ENCODE measurements at places on chromosomes 3 and 15. TPM values are rescaled to one million over a fixed set of nuclear protein-coding genes. Genes with fewer than 3 reads are reported as not detected.

DNA sequence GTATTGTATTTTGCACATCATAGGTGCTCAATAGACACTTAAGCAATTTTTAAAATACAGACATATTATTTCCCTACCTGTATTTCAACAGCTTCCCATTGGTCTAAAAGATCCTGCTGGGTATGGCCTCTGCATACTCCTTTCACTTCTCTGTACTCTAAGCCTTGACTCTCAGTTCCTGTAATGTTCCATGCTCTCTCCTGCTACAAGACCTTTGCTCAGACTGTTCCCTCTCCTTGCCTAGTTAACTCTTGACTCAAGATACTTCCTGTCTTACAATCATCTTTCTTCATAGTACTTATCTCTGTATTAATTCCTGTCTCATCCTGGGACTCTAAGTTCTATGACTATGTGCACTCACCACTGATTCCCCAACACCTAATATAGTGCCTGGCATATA is 1.7 kb downstream of the SCN11A start:
- no peak overlapping the region for H3K4me3 ChIP-seq
- no peaks in the 10 kb centered on the region for H3K36me3 ChIP-seq
- H3K27me3 ChIP-seq, result peaks cover 14% of the 10 kb centered on the region
- peaks cover 15% of the 10 kb centered on the region for H3K4me1 ChIP-seq
- no peak overlapping the region for H3K27ac ChIP-seq

- no peak overlapping the region for H3K27ac ChIP-seq
- H3K4me1 ChIP-seq, result peaks cover 18% of the 10 kb centered on the region
- H3K36me3 ChIP-seq, result peaks cover 1% of the 10 kb centered on the region
- H3K27me3 ChIP-seq, result no peaks in the 10 kb centered on the region
- no peak overlapping the region for H3K4me3 ChIP-seq
Measured at GRCh38 chr3:113698956-113699355, 2.5 kb upstream of the USF3 start.

GRCh38 chr3:194761384-194761783 is 75.7 kb downstream of the FAM43A start:
- no peak overlapping the region for H3K27ac ChIP-seq
- peaks cover 10% of the 10 kb centered on the region for H3K27me3 ChIP-seq
- no peaks in the 10 kb centered on the region for H3K36me3 ChIP-seq
- peaks cover 7% of the 10 kb centered on the region for H3K4me1 ChIP-seq

Gene FBN1
- total RNA-seq, result 1,190 TPM

GRCh38 chr3:143859465-143860203 is 11.4 kb upstream of the SLC9A9 start:
- H3K4me3 ChIP-seq, result no peak overlapping the region
- DNase-seq, result no peak
- no peaks in the 10 kb centered on the region for H3K36me3 ChIP-seq
- H3K4me1 ChIP-seq, result no peaks in the 10 kb centered on the region
- no peak overlapping the region for H3K27ac ChIP-seq
- H3K27me3 ChIP-seq, result peaks cover 18% of the 10 kb centered on the region

- peaks cover 28% of the 10 kb centered on the region for H3K4me1 ChIP-seq
- no peak for DNase-seq
- H3K36me3 ChIP-seq, result no peaks in the 10 kb centered on the region
- no peaks in the 10 kb centered on the region for H3K27me3 ChIP-seq
- H3K4me3 ChIP-seq, result no peak overlapping the region
Measured at GRCh38 chr3:170697908-170698307, 112.0 kb upstream of the SLC7A14 start.

DNA sequence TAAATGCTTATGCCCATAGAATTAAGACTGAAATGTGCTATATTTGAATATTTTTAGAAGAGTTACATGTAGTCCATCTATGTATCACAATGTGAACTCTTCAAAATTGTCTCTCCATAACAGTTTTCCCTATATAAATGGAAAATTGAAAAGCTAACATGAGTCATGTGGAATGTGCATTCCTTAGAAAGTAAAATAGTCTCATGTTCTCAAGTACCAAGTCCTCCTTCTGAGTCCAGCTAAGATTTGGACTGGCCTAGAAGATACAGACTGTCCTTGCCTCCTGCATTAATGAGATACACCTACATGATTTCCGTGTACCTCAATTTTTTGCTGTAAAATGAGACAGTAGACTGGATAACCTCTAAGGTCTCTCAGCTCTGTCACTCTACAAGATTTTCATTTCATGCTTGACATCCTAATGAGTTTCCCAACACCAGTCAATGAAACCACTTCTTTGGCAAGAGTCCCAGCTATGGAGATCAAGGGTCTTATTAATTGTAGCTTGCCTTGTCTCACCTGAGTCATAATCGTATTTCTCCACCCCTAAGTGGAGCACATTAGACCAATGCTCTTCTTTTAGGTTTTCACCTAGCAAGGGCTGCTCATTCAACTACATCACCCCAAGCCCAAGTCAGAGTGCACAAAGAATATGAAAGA is 350.6 kb upstream of the IL12A start:
- peaks cover 52% of the 10 kb centered on the region for H3K4me1 ChIP-seq
- H3K27ac ChIP-seq, result peak overlapping the region; percentile 50
- no peaks in the 10 kb centered on the region for H3K27me3 ChIP-seq
- DNase-seq, result no peak
- H3K4me3 ChIP-seq, result no peak overlapping the region
- peaks cover 2% of the 10 kb centered on the region for H3K36me3 ChIP-seq

DNA sequence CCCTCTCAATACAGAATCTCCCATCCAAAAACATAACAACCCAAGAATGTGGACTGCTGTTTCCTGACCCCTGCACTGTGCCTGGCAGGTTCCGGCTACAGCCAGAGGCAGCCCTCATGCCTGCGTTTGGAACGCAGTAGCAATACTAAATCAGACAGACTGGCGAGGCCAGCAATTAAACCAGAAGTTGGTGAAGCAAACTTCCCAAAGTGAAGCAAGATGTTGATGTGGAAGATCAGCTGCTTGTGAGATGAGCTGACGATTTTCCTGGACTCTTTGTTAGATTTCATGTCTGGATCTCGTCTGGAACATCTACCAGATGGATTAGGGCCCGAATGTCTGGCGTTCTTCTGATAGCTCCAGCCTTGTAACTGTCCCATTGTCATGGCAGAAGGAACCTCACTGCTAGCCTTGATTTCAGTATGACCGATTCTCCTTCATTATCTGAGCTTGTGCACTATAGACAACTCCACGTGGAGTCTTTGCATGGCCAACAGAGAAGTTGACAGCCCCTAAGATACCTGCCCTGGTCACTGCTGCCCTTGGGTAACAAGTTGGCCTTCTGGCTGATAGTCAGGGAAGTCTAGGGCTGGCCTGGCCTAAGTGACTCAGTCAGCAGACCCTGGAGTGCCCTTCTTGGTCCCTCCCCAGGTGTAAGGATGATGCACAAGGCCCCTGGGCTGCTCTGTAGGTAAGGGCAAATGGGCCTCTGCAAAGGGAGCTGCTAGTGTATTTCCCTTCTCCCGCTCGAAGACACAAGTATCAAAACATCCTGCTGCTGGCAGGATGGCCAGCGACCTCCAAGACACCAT is 126.5 kb downstream of the ADAMTS17 start:
- DNase-seq, result peak; percentile 33
- no peaks in the 10 kb centered on the region for H3K27me3 ChIP-seq
- H3K27ac ChIP-seq, result no peak overlapping the region
- H3K36me3 ChIP-seq, result no peaks in the 10 kb centered on the region

- H3K4me3 ChIP-seq, result no peak overlapping the region
- no peaks in the 10 kb centered on the region for H3K36me3 ChIP-seq
- peaks cover 8% of the 10 kb centered on the region for H3K4me1 ChIP-seq
- no peak overlapping the region for H3K27ac ChIP-seq
Measured at GRCh38 chr15:55257012-55257670, 32.5 kb downstream of the RAB27A start.

DNA sequence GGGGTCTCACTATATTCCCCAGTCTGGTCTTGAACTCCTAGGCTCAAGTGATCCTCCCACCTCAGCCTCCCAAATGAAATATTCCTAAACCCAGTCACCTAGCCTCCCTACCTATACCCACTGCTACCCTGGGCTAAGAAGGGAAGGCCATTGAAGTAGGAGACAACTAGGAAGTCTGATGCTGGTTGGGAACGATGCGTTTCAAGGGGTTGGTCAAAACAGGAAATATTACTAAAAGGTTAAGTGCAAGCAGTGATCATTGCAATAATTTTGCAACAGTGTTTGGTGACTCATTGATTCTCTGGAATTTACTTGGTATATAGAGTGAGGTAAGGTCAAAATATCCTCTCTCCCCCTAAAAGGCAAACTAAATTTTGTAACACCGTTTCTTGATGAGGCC is 4.6 kb upstream of the UQCRC1 start:
- H3K36me3 ChIP-seq, result peaks cover 7% of the 10 kb centered on the region
- H3K27me3 ChIP-seq, result no peaks in the 10 kb centered on the region
- H3K4me3 ChIP-seq, result no peak overlapping the region
- DNase-seq, result no peak

- no peak overlapping the region for H3K4me3 ChIP-seq
- no peaks in the 10 kb centered on the region for H3K36me3 ChIP-seq
- no peak overlapping the region for H3K27ac ChIP-seq
- H3K4me1 ChIP-seq, result peaks cover 7% of the 10 kb centered on the region
- no peaks in the 10 kb centered on the region for H3K27me3 ChIP-seq
Measured at GRCh38 chr3:80087767-80088166, 320.0 kb upstream of the ROBO1 start.

DNA sequence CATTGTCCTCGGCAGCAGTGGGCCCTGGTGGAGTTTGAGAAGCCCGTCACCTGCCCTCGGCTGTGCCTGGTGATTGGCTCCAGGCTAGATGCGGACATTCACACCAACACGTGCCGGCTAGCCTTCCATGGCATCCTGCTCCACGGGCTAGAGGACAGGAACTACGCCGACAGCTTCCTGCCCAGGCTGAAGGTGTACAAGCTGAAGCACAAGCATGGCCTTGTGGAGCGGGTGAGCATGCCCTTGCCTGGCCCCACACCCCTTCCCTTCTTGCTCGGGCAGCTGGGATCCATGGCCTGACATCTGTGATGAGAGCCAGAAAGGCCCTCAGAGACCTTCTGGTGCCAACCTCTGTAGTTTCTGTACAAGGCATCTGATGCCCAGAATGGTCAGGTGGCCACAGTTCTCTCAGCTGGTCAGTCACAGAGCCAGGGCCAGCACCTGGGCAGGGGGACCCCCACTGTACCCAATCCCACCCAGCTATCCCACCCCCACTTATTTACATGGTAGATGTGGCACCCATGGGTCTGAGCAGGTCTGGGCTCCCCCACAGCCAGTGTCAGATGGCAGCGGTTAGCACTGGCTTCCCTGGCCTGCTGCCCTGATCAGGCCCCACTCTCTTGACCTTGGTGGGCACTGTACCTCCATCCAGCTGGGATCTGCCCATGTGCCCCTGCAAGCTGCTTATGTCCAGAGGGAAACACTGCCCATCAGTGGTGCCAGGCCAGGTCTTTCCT is 124.9 kb downstream of the DNAJB8 start:
- no peak overlapping the region for H3K27ac ChIP-seq
- peak; percentile 77 for DNase-seq

Gene MNS1
- 1.5 TPM for total RNA-seq

DNA sequence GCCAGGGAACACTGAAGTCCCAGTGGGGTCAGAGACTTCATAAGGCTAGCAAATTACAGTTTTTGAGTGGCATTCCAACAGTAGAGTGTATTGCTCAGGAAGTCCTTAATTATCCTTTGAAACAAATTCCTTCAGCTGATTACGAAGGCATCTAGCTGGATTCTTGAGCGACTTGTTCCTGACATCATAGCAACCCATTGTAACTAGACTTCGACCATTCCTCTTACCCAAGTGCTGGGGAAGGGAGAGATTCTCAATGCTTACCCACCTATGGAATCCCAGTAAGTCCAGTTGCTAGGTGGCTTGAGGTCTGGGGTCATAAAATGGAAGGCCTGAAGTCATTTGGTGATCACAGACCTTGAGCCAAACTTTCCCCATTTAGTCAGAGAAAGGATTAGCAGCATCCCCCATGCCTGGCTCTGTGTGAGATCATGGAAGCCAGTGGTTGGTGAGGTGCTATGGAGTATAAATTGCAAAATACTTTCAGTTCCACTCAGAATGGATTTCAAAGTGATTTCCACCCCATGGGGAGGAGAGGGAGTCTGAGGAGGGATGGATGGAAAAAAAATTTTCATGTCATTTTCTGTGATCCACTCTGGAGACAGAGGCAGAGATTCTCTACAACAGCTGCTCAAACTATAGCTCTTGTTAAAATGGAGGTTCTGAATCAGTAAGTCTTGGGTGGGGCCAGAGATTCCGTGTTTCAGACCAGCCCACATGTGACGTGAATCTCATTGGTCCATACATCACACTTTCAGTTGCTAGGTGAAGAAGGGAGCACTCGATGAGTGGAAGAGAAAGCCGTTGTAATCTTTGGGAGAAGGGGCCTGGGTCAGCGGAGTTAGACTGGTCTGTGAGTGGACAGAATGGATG is 45.7 kb downstream of the CD86 start:
- no peaks in the 10 kb centered on the region for H3K36me3 ChIP-seq
- H3K4me3 ChIP-seq, result no peak overlapping the region

DNA sequence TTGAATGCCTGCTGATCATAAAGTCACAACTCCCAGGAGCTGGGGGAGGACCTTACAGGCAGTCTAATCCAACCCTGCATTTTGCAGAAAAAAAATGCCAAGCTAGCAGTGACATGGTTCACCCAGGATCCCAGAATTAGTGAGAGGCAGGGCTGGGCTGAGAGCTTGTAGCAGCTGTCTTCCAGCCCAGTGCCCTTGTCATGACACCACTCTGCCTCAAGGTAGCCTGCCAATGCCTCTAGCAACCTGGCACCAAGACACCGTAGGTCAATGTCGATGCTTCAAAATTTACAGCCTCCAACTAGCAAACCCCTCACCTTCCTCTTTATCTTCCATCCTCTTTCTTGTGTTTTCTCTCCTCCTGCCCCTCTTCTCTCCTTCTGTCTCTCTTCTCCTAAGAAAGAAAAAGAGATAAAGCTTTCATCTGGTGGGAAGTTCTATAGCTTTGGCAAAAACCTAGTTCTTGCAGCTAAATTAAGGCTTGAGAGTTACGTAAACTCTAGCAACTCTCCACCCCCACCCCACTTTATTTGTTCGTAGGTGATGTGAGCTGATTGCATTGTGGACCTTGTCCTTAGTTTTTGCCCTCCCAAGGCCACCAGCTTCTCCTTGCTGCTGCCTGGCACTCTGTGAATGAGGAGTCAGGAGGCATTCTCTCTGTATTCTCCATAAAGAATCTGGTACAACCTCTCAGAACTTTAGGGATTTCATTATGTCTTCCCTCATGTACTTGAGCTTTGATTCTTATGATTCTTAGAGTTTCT is 18.3 kb upstream of the BFSP2 start:
- H3K4me1 ChIP-seq, result peaks cover 8% of the 10 kb centered on the region
- peaks cover 3% of the 10 kb centered on the region for H3K27me3 ChIP-seq
- DNase-seq, result no peak
- H3K4me3 ChIP-seq, result no peak overlapping the region
- no peaks in the 10 kb centered on the region for H3K36me3 ChIP-seq

Gene STRA6
- total RNA-seq, result 5.4 TPM

DNA sequence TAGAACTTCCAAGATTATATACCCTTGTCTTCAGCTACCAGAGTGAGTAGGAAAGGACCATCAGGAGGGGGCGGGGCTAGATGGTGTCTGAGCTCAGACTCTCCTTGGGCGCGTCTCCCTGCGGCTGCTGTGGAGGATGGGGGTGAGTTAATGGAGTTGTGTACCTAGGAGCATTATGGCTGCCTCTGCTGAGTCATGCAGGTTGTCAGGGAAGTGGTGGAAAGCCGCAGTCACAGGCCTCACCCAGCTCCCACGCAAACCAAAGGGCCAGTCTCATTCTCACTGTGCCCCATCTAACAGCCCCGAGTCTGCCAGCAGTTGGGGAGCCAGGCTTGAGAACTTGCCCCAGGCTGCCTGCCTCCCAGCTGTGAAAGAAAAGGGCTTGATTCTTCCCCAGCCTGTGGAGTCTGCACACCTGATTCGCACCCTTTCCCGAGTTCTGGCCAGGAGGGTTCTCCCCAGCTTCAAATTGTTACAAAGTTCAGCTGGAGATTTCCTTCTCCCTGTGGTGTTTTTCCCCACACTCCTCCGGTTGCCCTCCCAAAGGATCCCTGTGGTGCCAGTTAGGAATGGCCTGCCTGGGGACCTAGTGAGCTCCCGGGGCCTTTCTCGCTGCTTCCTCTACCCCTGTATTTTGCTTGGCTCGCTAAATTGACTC is 143.3 kb downstream of the HCN4 start:
- no peak overlapping the region for H3K4me3 ChIP-seq
- H3K4me1 ChIP-seq, result peaks cover 7% of the 10 kb centered on the region
- peaks cover 12% of the 10 kb centered on the region for H3K36me3 ChIP-seq

All from chondrocyte (in vitro differentiated cells).